Upper lobe of left lung (tissue), 6 donors: ENCODE measurements at places on chromosomes 12 and 14.

GRCh38 chr14:33932576-33933345 is 18.1 kb downstream of the EGLN3 start:
- DNase-seq, result no peak

GRCh38 chr14:23697680-23698079 is 61.5 kb downstream of the DHRS2 start:
- no peak for DNase-seq

DNA sequence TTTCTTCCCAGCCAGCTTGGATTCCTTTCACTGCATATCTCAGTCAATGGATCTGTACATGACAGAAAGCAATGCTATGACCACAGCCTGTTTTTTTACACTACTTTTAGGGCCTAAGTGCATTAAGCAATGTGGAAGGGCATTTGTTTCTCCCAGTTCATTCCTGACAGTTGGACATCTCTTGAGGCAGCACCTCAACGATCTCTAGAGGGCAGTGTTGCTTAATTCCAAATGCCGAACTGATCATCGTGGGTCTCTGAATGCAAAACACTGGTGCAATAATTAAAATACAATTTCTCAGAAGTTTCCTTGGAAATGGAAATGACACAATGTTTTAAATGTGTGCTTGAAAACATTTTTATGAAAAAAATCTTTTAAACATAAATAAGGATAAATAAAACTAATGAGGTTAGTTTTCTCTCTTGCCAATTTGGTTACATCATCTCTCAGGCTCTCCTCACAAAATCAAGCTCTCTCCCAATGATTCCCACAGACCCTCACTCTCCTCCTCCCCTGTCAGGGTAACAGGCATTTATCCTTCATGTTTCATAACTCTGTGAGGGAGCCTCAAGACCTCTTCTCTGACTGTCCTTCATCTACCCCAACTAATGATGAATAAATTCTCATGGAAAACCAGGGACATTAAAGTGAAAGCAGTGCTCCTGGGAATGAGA is 192.4 kb upstream of the SLC16A7 start:
- DNase-seq, result no peak

DNA sequence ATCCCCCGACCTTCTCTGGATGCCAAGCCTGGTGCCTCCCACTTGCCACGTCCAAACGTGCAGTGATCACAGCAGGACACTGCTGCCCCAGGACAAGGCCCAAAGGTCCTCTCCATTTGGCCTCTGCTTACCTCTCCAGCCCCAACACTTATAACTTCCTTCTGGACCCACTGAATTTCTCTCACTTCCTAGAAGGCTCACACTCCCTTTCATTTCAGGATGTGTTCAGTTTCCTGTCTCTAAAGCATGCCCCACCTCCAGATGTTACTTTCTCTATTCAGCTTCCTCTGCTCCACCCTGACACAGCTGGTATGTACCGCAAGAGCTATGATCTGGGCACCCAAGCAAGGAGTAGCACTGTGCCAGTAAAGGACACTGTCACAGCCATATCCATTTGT is 33.0 kb downstream of the CDKL1 start:
- DNase-seq, result peak; percentile 45

GRCh38 chr12:57815177-57816000 is 3.1 kb downstream of the AVIL start:
- DNase-seq, result no peak

- DNase-seq, result no peak
Observed at GRCh38 chr14:74457565-74457895, 31.5 kb upstream of the SYNDIG1L start.

DNA sequence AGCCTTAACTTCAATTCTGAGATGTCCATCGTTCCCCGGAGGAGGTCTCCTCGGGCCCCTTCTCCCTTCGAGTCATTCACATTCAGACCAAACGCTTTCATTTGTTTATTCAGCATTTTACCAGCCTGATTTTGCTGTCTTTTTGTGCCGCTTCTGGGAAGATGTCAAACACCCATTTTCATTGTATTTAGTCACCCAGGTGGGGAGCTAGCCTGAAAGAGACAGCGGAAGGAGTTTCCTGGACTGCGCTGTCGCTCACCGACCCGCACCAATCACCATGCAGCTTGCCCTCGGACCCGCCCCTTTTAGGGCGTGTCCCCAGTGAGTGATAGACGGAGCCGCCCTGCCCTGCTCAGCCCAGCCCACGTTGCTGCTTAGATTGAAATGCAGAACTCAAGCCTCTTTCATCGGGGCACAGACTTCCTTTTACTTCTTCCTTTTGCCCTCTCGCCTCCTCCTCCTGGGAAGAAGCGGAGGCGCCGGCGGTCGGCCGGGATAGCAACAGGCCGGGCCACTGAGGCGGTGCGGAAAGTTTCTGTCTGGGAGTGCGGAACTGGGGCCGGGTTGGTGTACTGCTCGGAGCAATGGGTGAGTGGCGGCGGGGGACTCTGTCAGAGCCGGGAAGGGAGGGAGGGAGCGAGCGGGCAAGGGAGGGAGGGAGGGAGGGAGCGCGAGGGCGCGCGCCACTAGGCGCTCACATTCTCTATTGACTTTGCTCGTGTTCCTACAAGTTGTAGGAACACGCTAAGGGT is at the start of gene PAX9:
TSS of gene PAX9 (plus strand) at position 355 of the 752 bp plus-strand sequence. CDS start at position 585, 230 bp downstream.
- peak; percentile 90 for DNase-seq

DNA sequence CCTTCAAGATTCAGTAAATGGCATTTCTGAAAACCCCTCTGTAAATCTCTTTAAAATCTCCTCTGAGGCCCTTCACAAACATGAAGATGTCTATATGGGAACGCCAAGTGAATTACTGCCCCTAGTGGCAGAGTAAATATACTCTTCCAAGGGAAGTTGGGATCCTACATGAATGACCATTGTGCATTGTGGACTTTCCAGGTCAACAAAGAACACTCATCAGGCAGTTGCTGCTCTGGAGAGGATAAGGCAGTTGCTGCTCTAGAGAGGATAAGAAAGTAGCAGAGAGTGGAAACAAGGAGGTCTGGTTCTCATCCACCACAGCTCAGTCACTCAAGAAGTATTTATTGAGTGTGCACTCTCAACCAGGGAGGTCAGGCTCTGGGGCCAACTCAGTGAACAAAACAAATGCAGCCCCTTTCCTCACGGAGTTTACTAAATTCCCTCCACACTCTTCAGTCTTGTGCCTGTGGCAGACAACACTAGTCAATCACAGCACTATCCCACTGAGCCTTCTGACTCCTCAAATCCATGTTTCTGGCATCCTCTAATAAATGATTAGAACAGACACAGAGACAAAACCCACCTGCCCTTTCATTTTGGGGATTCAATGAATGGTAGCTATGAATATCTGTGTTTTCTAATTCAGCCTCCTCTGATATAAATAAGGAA is 52.9 kb downstream of the SVOP start:
- DNase-seq, result no peak

GRCh38 chr14:97634751-97635150 is 837.6 kb downstream of the VRK1 start:
- no peak for DNase-seq

DNA sequence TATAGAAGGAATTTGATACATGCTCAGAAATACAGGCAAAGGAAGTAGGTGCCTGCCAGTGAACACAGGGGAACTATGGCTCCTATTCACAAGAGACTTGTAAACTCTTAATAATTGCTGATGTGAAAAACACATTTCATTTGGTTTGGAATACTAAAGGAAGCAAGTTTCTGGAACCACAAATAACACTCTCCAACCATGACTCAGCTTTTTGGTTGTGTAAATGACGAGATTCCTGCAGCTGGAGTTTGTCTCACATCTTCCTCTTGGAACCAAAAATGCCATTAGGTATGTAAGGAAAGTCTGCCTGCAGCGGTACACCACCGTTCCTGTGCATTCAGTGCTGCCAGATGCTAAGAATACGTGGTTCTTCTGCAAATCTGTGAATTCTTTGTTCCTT is 4.5 kb upstream of the OR11H6 start:
- no peak for DNase-seq

DNA sequence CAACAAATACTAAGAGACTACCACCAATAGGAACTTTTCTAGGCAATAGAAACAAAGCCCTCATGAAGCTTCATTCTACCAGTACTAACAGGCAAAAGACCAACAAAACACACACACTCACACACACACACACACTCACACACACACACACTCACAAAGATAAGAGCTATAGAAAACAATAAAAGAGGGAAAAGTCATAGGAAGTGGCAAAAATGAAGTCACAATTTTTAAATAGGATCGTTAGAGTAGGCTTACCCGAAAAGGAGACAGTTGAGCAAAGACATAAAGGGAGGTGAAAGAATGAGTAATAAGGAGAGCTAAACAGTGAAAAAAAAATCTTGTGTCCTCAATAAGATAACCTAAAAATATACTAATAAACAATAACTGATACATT is 66.5 kb downstream of the C2CD5 start:
- DNase-seq, result no peak

DNA sequence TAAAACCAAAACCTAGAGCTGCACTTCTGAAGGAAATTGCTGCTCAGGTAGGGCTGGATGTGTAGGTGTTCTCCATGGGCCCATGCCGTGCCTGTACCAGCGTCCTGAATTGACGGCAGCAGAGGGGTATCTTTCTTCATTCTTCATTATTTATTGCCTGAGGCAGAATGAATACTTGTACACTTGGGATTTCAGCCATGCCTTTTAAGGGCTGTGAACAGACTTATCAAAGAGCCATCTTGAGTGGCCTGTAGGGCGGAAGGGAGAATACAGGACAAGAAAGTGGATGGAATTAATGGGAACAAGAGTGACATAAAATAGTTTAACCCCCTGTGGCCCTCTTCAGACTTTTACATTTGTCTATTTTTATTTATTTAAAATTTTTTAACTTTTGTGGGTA is 61.4 kb downstream of the RASSF3 start:
- DNase-seq, result no peak

GRCh38 chr12:53463802-53464560 is 12.1 kb downstream of the PCBP2 start:
- DNase-seq, result no peak

- DNase-seq, result no peak
Observed at GRCh38 chr12:92080911-92081285, 64.7 kb downstream of the BTG1 start.

- DNase-seq, result no peak
Observed at GRCh38 chr12:25072906-25073650, 121.9 kb downstream of the DNAI7 start.

- peak; percentile 67 for DNase-seq
Observed at GRCh38 chr12:12467688-12468261, 94.9 kb downstream of the DUSP16 start.

DNA sequence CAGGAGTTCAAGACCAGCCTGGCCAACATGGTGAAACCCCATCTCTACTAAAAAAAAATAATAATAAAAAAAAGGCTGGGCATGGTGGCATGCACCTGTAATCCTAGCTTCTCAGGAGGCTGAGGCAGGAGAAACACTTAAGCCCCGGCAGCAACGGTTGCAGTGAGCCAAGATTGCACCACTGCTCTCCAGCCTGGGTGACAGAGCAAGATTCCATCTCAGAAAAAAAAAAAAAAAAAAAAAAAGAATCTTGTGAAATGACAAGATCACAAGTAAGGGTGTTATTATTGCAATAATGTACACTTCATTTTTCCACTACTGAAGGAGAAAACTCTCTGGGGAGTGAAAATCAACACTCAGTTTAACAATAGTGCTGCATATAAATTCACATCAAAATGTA is 8.8 kb upstream of the PTGR2 start:
- DNase-seq, result no peak
